ENCODE measurements at places on chromosomes 3 and 15. TPM values are rescaled to one million over a fixed set of nuclear protein-coding genes. Genes with fewer than 3 reads are reported as not detected.

LRRC49 gene
- 0.66 TPM for total RNA-seq

PLSCR2 gene
- not detected for total RNA-seq

LTF gene
- total RNA-seq, result not detected

CHRD gene
- total RNA-seq, result not detected

All from activated CD8-positive, alpha-beta memory T cell treated with anti-CD3 and anti-CD28 coated beads, Interleukin-2, amount 10 ng/mL, durations not matched to agents 7 days and 5 days (primary cell).